Stimulated activated CD4-positive, alpha-beta T cell treated with anti-CD3 and anti-CD28 coated beads, Interleukin-12 subunit alpha, Interleukin-12 subunit beta, amount 100 ng/mL, for 4 hours (primary cell): ENCODE measurements at places on chromosomes 12 and 14.

- no peak for DNase-seq
Measured at GRCh38 chr12:45343269-45344051, 127.6 kb downstream of the ANO6 start.

GRCh38 chr12:103852498-103852997 is 11.5 kb upstream of the NT5DC3 start:
- DNase-seq = no peak

DNA sequence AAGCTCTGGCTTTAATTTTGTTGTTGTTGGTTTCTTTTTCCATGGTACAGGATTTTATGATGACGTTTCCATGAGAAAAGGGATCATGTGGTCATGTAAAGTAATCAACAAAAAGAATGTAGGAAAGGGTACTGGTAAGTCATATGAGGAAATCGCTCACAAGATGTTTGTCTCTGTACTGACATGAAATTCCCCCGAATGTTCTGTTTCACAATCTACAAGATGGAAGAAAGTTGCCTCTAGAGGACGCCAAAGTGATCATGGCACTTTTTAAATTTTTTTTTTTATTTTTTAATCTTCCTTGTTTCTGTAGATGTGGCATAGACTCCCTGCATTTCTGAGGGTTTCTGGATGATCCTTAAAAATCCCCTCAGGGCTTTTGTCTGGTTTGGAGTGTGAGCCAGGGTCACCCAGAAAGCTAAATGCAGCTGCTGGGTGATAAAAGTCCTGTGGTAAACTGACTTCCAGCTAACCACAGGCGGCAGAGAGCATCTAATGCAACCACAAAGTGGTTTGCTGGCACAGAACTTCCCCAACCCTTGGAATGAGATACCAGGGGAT is 393.5 kb downstream of the CCDC91 start:
- no peak for DNase-seq

DNA sequence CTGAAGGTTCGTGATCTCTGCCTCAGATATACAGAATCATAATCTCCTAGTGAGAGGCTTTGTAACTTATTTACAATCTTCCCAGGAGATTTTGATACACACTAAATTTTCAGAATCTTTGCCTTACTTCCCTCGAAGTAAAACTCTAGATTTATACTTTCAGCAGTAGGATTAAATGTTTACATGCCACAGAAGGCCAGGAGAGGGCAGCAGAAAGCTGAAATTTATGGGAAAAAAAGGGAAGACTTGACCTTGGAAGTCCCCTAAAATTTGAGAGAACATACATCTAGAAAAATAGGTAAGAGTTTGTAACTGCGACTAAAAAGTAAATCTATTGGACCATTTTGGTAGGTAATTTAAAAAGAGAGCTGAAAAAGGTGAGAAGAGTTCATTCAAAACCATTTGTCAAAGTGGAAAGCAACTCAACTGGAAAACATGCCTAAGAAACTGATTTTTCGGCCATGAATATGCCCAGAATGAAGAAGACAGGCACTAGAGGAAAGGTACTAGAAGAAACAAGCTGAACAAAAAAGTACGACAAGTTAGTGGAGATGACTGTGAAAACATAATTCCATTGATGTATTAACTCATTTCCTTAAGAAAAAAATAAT is 242.0 kb upstream of the MDGA2 start:
- DNase-seq = no peak

GRCh38 chr12:63480186-63480585 is 188.1 kb downstream of the DPY19L2 start:
- no peak for DNase-seq

DNA sequence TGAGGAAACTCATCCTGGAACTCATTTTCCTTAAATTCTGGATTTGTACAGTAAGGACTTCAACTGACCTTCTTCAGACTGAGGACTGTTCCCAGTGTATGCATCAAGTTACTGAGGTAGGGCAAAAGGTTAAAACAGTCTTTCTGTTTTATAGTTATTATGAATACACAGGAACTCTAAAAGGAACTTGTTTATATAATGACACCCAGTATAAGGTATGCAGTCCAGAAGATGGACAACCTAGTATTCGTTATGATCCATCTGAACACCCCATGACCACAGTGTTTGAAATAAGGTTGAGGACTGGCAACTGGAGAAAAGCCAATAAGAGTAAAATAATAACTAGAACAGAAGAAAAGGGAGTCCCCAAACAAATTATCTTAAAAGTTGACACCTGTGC is 779.9 kb upstream of the TMEM132C start:
- no peak for DNase-seq

DNA sequence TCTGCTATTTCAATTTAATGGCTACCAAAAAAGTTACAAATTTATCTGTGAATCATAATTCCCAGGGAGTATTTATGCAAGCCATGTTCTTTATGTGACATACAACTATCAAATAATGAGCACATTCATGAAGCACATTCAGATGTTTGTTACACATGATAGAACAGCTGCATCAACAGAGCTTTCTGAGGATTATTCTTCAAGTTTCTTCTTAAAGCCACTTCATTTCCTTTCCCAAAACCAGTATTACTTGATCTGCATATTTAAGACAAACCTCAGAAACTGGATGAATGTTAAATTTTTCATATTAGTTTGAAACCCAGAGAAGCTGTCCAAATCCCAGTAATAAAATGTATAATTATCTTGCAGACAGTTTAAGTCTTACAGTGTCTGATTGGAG is 73.6 kb upstream of the SOX5 start:
- no peak for DNase-seq

DNA sequence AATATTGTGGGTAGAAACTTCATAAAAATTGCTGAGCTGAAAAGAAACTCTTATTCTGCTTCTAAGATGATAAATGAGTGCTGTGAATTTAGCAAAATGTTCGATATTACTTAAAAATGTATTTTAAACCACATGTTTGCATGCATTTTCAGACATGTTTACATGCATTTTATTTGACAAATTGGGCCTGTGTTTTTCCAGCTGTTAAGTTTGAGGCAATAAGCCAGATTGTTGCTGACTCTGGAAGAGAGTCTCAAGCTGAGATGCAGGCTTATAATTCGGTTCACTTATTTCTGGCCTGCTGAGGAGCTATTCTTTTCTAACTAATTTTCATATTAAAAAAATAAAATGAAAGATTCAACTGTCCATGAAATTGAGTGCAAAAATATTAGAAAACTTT is 110.1 kb downstream of the SYNE2 start:
- no peak for DNase-seq

DNA sequence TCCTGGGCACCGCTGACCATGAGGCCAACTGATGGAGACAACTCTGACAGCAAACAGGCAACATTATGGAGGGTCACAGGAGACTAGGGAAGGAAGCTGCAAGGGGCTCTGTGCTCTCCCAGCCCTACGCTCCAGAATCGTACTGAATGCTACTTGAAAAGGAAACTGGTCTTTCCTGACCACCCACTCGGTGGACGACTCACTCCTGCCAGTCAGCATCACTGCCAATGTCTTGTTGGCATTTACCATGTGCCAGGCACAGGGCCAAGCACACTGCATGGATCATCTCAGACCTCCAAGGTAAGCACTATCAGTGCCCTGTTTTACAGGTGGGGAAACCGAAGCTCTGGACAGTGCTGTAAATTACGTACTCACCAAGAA is 38.0 kb downstream of the CCDC85C start:
- DNase-seq = no peak

- no peak for DNase-seq
Measured at GRCh38 chr14:33377596-33378390, 439.1 kb downstream of the NPAS3 start.

DNA sequence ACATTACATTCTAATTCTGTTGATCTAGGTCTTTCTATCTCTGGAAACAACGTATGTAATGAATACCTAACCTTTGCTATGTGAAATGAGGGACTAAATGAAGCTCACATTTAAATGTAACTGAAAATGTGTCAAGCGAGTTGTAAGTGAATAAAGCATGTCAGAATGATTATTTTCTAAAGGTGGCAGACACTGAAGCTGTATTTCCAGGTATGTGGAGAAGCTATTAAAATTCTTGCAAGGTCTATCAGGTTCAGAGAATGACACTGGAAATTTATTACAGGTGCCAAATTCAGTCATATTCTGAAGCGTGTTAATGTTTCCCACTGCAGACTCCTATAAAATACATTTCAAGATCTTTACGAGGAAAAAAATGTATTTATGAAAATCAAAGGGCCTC is 641.4 kb downstream of the RPS29 start:
- DNase-seq = no peak

DNA sequence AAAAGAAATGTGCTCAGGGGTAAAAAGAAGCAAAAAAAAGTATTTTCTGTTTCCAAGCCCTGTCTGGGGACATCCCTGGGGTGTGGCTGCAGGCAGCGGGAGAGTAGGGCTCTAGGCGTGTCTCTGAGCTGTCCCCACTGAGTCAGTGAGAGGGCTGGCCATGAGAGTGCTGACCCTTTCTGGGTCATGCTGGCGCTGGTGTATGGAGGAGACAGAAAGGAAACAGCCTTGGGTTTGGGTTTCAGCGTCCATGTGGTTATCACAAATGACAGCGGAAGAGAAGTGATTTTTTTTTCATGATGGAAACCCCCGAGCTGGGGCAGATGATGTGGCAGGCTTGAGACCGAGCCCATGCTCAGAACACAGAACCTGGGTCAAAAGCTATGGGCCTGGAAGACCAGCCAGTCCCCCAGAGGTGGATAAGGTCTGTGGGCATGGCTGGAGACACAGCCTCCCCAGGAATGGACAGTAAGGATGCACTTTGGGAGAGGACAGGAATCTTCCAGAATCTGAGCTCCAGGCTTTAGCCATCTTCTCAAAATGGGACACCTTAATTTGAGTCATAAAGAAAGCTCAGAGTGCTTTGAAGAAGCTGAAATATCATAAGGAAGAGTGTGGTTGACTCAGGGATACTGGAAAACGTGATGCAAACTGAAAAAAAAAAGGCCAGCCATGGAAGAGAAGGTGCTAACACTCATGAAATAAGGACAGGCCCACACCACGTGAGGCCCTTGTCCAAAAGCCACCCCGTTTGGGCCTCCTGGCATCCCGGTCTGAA is 36.2 kb downstream of the SYNE3 start:
- peak; percentile 12 for DNase-seq

- DNase-seq = no peak
Measured at GRCh38 chr12:104599272-104600035, 142.7 kb downstream of the CHST11 start.

DNA sequence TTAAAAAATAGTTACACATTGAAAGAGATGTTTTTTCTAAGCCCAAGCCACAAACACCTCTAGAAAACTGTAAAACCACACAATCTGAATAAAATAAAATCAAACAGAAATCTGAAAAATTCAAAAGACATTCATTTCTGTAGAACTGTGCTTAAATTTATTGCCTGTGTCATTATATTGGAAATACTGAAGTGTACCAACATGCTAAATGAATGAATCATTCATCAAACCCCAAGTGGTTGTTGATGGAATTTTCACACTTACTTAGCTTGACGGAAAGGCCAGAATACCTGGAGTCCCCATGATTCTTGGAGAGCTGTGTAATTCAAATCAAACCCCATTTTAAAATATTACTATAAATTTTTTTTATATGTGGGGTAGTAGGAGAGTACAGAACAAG is 2.7 kb downstream of the KITLG start:
- no peak for DNase-seq
